ENCODE measurements at places on chromosomes 2 and 18.

- DNase-seq: no peak
These were observed 145.5 kb downstream of the GALNT14 start for GRCh38 chr2:30992781-30993180.

- no peak for DNase-seq
These were observed 44.6 kb upstream of the GCG start for GRCh38 chr2:162196638-162197037.

- no peak for DNase-seq
These were observed 523.5 kb upstream of the ZEB2 start for GRCh38 chr2:145043399-145043834.

- no peak for DNase-seq
These were observed 268.1 kb upstream of the CXCR4 start for GRCh38 chr2:136386046-136386445.

DNA sequence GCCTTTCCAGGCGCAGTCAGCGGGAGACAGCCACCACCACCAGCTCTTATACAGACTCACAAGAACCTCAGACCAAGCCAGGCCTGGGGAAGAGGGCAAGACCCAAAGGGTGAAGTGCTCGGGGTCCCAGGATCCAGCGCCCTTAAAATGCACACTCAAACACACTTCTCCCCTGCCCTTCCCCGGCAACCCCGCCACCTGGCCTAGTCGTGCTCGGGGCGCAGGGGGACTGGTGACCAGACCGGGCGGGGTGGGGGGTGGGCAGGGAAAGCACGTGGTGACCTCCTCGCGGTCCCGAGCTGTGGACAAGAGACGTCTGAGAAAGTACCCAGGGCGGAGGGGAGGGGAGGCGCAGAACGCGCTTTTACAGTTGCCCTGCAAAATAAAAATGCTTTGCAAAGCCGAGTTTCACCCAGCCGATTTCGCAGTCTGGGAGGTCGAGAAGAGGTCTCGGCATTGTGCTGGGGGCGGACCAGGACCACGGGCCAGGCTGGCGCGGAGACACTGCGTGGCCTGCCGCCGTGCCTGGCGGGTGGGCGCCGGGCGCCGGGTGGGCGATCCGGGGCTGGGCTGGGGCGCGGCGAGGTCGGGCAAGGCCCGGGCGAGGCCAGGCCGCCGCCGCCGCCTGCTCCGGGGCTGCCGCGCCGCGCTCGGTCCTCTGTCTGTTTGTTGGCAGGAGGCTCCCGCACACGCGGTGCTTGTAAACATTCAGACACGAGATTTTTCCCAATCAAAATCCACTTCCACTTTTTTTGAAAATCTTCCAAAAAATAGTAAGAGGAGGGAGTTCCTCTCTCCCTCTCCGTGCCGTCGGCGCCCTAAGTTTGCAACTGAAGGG, 2.0 kb downstream of the BCL11A start:
- DNase-seq: no peak

Data from cortex of kidney (tissue), 1 donor.